ENCODE measurements at places on chromosomes 2 and 18. TPM values are rescaled to one million over a fixed set of nuclear protein-coding genes. Genes with fewer than 3 reads are reported as not detected.

DNA sequence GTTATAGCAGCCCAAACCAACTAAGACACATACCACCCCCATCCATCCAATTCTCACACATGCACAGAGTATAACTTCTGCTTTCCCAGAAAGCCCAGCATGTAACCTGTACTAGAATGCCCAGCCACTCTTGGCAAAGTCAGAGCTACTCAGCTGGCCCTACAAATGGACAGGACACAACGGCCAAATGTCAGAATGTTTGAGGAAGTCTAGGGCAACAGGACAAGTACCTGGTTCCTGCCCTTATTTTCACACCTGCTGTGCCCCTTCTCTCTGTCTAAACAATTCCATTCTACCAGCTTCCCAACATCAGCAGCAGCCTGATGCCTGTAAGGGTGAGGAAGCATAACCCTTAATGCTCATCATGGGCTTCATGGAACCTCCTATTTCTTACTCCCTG, 15.1 kb upstream of the BZW1 start:
- DNase-seq, result no peak

DNA sequence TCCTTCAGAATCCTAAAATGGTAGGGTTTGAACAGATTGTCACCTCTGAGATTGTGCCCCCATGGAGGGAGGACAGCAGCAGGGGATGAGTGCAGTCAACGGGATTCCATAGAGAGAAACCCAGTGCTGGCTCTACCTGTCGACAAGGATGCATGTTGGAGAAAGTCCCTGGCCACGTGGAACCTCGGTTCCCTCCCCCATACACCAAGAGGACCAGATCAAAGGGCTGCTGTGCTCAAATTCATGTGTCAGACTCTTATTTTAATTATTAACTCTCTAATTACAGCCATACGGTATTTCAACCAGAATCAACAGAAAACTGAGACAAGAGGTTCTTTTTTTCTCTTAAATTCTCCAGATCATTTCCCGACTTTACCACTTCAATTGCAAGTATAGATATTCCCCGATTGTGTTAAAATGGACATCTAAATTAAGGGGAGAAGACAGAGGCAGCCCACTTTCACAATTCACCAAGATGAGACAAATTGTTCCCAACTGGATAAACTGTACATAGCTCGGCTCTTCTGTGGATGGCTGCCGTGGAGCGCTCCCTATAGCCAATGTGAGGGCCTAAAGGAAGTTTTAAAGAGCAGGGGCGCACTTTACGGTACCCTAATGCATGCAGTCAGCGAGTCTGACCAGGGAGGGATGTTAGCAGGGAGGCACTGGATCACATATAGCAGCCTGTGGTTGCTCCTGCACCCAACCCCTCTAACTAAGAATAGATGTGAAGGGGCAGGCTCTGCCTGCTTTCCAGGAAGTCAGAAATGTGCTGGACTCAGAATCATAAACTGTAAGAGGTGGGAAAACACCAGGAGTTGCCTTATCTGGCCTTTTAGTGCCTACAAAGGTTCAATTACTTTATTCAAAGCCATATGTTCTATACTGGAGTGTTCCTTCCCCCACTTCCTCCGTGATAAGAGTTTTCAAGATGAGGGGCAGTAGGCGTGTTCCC, 123.1 kb downstream of the CACNB4 start:
- DNase-seq, result no peak

GRCh38 chr2:68291314-68291713, 28.4 kb downstream of the CNRIP1 start:
- no peak for DNase-seq

GRCh38 chr18:29191263-29191662, 1014.3 kb upstream of the CDH2 start:
- DNase-seq, result peak; percentile 55

GRCh38 chr18:70981400-70982140, 692.7 kb downstream of the SOCS6 start:
- no peak for DNase-seq

- no peak for DNase-seq
Measured at GRCh38 chr2:201701646-201702045, 3.2 kb upstream of the MPP4 start.

Gene AGXT
- not detected for polyA plus RNA-seq

Gene CPS1
- polyA plus RNA-seq, result 10.8 TPM

All from fibroblast of lung (primary cell).